ENCODE measurements at places on chromosomes 3 and 15.

DNA sequence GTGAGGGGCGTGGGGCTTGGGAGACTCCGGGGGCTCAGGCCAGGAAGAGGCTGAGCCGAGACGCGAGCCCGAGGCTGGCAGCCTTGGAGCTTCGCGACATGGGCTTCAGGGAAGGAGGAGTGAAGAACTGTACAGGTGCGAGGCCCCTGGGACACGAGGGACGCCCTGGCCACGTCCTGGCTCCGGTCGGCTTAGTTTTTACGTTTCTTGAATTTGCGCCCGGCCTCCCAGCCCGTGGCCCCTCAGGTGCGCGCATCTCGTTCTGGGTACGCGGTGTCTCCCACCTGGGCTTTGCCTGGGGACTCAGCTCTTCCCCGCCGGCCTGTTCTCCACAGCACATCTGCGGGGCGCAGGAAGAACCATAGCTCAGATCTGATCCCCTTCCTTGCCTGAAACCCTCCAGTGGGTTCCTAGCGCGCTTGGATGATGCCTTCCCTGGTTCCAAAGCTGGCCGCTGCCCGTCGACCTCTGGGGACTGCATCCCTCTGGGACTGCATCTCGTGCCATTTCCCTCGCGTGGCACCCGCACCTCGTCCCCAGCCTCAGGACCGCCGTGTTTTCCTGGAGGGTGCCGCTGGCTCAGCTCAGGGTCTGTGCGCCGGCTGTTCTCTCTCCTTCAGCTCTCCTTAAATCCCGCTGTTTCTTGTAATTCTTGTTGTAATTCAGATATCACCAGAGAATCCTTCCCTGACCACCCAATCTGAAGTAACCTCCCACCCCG, 614 bp downstream of the CHCHD6 start:
- H3K27me3 ChIP-seq, result peaks cover 28% of the 10 kb centered on the region
- DNase-seq, result no peak
- H3K27ac ChIP-seq, result no peak overlapping the region
- peaks cover 17% of the 10 kb centered on the region for H3K4me1 ChIP-seq
- H3K36me3 ChIP-seq, result no peaks in the 10 kb centered on the region

DNA sequence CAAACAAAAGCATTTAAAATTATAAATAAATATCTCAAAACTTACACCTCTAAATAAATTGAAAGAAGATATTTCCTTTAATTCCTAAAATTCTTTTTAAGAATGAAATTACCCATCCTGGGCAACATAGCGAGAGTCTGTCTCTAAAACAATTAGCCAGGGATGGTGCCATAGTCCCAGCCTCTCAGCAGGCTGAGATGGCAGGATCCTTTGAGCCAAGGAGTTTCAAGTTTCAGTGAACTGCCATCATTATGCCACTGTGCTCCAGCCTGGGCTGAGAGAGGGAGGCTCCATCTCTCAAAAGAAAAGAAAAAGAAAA, 25.4 kb downstream of the AADAC start:
- DNase-seq, result no peak
- H3K4me1 ChIP-seq, result peaks cover 2% of the 10 kb centered on the region
- no peaks in the 10 kb centered on the region for H3K36me3 ChIP-seq
- H3K27ac ChIP-seq, result no peak overlapping the region
- no peak overlapping the region for H3K4me3 ChIP-seq
- peaks cover 22% of the 10 kb centered on the region for H3K27me3 ChIP-seq

DNA sequence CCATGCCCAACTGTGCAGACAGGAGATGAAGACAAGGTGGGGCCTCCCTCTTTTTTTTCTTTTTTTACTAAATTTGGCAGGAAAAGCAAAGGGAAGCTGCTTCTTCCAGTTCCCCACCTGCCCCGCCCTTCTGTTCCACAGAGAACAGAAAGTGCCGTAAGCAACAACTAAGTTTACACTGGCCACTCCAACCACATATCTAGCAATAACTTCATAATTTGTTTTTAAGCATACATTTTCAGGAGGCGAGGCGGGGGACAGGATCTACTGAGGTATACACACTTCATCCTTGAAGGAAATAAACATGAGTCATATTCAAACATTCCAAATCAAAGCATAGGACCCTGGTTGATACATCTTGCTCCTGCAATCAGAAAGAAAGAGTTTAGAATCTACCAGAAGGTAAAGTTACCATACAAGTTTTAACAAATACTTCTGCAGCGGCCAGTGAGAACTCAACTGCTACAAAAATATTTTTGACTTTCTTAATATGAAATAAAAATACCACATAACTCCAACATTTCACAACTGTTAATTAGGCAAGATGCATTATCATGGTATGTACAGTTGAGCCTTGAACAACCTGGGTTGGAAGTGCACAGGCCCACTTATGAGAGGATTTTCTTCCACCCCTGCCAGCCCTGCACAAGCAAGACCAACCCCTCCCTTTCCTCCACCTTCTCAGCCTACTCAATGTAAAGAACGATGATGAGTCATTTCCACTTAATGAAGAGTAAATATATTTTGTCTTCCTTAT, 50.7 kb downstream of the FOXP1 start:
- H3K36me3 ChIP-seq, result no peaks in the 10 kb centered on the region

GRCh38 chr15:65695081-65695480, 73.3 kb downstream of the SLC24A1 start:
- no peak for DNase-seq
- H3K36me3 ChIP-seq, result peaks cover 50% of the 10 kb centered on the region
- H3K27ac ChIP-seq, result no peak overlapping the region
- H3K4me1 ChIP-seq, result no peaks in the 10 kb centered on the region

GRCh38 chr15:83282776-83283137, 1.7 kb downstream of the BNC1 start:
- H3K27me3 ChIP-seq, result peaks cover 73% of the 10 kb centered on the region
- peaks cover 3% of the 10 kb centered on the region for H3K4me1 ChIP-seq
- DNase-seq, result no peak
- no peak overlapping the region for H3K4me3 ChIP-seq
- no peaks in the 10 kb centered on the region for H3K36me3 ChIP-seq
- H3K27ac ChIP-seq, result no peak overlapping the region

- H3K27ac ChIP-seq, result no peak overlapping the region
- no peaks in the 10 kb centered on the region for H3K36me3 ChIP-seq
- H3K4me1 ChIP-seq, result no peaks in the 10 kb centered on the region
- no peak for DNase-seq
- no peak overlapping the region for H3K4me3 ChIP-seq
- no peaks in the 10 kb centered on the region for H3K27me3 ChIP-seq
Observed at GRCh38 chr3:61600195-61600594, 38.8 kb downstream of the PTPRG start.

DNA sequence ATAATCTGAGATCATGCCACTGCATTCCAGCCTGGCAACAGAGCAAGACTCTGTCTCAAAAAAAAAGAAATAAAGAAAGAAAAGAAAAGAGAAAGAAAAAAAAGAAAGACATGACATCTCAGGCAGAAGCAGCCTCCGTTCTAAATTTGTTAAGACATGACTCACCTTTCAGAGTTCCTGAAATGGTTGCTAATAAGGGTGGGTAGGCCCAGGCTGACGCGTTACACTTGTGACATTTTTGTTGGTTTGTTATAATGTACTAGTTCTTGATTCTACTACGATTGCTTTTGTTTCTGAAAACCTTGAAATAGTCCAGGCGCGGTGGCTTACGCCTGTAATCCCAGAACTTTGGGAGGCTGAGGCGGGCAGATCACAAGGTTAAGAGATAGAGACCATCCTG, 21.0 kb downstream of the SLC25A20 start:
- no peak for DNase-seq
- peaks cover 12% of the 10 kb centered on the region for H3K36me3 ChIP-seq
- no peaks in the 10 kb centered on the region for H3K4me1 ChIP-seq
- no peaks in the 10 kb centered on the region for H3K27me3 ChIP-seq
- no peak overlapping the region for H3K27ac ChIP-seq

All from activated CD4-positive, alpha-beta memory T cell treated with anti-CD3 and anti-CD28 coated beads, Interleukin-2, amount 10 ng/mL, durations not matched to agents 7 days and 5 days (primary cell).